ENCODE measurements at places on chromosomes 1 and 21.

- DNase-seq = no peak
Observed at GRCh38 chr1:59856725-59857338, 42.1 kb downstream of the HOOK1 start.

- no peak for DNase-seq
Observed at GRCh38 chr1:202671399-202671798, 38.9 kb downstream of the SYT2 start.

DNA sequence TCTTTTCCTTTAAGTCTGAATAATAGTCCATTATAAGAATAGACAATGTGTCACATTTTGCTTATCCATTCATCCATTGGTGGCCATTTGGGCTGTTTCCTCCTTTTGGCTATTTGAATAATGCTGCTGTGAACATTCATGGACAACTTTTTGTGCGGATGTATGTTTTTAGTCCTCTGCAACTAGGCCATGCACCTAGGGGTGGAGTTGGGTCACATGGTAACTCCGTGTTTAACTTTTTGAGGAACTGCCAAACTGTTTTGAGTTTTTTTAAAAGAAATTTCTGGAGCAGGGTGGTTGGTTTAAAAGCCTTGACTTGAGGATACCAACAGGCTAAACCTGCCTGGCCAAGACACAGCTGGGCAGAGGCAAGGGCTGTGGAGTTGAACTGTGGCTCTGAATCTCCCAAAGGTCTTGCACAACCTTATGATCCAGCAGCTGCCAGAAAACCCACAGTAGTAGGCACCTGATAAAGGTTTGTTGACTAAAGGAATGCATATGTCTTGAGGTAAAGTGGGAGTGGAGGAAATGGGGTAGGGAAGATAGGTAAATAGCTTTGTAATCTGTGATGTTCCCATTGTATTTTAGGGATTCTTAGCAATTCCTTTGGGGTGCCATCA lies 5.6 kb upstream of the RPTN start:
- no peak for DNase-seq

DNA sequence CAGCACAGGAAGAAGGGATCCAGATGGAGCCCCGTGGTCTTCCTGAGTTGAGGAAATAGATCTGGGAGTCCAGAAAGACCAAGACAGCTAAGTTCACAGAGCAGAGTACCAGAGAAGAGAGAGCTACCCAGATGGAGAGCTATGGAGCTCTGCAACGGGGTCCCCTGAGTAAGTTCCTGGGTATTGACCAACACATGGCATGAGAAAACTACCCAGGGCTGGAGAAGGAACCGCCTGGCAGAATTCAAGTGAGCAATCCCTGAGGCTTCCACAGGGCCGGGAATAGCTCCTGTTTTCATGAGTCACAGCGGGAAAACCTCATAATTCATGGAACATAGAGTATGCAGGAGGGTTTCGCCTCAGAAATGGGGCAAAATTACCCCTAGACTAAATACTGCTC lies 19.7 kb downstream of the STPG1 start:
- no peak for DNase-seq

- DNase-seq = peak; percentile 11
Observed at GRCh38 chr1:87045761-87046304, 131.4 kb downstream of the HS2ST1 start.

DNA sequence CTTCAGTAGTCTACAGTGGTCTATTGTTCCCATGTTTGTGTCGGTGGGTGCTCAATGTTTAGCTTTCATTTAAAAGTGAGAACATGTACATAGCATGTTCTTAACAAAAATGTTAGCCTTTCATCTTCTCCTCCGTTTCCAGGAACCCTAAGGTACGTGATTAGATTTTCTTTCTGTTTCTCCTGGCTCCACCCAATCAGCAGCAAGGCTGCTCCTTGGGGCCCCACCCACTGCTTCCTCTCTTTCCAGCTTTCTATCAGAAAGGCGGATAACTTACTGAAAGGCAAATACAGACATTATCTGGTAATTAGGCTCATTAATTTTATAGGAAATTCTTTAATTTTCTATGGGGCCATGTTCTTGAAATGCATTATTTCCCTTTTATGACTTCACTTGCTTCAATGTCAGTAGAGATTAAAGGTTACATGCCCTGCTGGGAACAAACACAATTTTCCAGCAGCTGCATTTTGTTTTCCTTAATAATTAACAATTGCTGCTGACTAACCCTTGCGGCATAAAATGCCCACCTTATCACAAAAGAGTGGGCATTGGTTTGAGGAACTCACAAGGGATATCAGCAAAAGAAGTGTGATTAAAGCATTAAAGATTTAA lies 324.9 kb upstream of the SNX7 start:
- DNase-seq = no peak

- no peak for DNase-seq
Observed at GRCh38 chr1:164971391-164971790, 385.1 kb downstream of the LMX1A start.

GRCh38 chr1:218588540-218589172 lies 243.5 kb downstream of the TGFB2 start:
- DNase-seq = no peak

DNA sequence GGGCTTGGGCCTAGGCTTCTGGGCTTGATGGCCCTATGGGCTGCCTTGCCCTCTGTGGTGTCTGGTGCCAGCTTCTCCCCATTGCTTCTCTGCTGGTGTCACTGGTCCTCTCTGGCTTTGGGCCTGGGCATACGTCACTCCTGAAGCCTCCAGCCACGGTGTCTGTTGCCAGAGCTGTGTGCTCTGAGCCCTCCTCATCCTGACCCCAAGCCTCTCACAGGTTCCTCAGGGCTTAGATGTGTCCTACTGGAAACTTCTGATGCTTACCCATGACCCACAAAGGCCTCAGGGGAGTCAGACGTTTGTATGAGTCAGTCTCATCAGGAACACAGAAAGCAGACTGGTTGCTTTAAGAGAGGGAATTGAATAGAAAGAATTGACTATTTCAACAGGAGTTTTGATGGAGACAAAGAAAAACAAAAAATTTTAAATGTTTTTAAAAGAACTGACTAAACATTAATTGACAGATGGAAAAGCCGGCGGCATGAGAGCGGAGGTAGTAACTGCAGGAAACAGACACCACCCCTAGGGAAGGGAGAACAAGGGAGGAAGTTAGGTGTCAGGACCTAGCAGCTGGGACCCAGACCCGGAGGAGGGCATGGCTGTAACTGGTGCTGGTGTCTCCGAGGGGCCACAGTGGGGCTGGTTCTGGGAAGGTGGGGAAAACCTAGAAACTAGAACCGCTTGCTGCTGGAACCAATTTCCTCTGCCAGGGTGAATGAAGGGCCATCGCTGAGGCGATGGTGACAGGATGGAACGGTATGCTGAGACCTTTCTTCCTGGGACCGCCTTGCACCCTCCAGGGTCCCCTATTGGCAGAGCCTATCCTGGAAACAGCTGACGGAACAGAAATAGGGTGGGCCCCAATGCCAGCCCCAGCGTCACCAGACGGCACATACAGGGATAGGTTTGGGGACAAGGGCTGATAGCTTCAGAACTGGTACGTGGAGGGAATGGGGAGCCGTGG lies 40.0 kb upstream of the CITED4 start:
- DNase-seq = no peak

- no peak for DNase-seq
Observed at GRCh38 chr1:204591473-204592090, 75.4 kb downstream of the MDM4 start.

GRCh38 chr21:26490771-26491170 lies 82.3 kb downstream of the CYYR1 start:
- no peak for DNase-seq

DNA sequence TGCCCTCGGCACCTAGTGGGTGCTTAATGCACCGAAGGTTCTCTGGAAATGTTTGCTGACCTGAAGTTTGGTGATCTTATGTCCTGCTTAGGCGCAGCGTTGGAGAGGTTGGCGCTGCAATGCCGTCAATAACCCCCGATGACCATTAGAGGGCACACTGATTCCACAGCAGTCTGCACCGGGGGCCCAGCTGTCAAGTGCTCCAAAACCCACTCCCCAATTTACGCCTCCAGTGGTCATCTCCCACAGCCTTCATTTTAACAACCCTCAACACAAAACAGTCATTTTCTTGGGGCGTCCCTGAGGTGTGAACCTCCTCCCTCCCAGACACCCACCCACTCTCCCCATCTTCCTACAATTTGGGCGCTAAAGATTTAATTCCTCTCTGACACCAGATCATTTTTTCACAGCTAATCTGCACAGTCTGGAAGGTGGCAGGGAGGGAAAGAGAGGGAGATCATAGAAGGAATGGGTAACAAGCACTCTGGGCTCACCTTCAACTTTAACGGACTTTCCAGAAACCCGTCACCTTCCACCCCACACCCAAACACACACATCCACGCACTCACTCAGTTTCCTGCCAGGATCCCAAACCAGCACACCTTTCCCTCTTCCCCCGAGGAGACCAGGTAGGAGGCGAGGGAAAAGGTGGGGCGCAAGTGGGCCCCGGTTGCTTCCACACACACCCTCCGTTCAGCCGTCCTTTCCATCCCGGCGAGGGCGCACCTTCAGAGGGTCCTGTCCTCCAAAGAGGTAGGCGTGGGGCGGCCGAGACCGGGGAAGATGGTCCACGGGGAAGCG lies 570 bp upstream of the NPR1 start:
- no peak for DNase-seq

GRCh38 chr1:101485712-101486111 lies 248.9 kb downstream of the S1PR1 start:
- no peak for DNase-seq

DNA sequence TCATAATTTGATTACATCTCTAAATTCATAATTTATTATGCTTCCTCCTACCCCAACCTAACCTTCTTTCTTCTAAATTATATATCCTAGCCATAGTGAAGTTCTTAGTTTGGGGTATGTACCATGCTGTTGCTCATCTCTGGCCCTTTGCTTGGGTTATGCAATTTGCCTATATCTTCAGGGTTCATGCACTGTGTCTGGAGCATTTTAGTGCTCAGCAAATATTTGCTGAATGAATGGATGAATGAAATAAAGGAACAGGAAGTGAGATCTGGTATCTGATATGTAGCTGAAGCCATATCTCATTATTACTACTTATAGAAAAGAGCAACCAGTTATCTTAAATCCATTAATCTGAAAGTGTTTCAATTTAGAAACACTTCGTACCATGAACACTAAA lies 137.6 kb downstream of the GPATCH2 start:
- DNase-seq = no peak

- DNase-seq = no peak
Observed at GRCh38 chr1:67211589-67212563, 45.6 kb downstream of the IL23R start.

- no peak for DNase-seq
Observed at GRCh38 chr1:65467536-65467935, 47.1 kb downstream of the LEPR start.

GRCh38 chr1:87684194-87684593 lies 355.5 kb downstream of the LMO4 start:
- DNase-seq = no peak

DNA sequence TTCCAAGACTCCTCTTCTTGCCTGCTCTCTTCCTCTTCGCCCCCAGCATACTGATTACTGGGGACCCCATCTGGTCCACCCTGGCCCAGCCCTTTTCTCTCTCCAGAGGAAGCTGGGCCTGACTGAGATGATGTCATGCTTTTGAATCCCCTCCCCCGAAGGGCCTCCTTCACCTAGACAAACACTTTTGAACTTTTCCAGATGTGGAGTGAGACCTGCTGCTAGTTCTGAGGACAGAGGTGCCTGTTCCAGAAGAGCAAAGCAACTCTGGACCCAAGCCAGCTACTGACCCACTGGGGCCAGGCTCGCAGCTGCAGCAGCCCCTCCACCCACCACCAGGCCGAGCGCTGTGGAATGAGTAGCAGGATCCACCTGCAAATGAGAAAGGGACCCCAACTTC lies 8.4 kb downstream of the CD34 start:
- no peak for DNase-seq

DNA sequence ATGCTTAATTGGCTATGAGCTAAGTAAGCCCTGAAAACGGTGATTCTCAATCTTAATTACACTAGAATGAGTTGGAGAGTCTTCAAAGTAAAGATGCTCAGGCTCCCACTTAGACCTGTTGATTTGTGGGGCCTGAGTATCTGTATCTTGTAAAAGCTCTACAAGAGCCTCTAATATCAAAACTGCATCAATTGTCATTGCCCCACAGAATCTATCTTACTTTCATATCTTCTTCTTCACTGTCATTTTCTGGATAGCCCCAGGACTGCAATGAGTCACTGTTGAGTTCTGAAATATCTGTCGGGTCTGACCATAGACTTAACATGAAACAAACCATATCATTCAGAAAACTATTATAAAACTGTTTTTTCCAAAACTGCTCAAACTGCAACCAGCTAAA lies 102.8 kb upstream of the SERTAD4 start:
- no peak for DNase-seq
